ENCODE measurements at places on chromosomes 11 and 22.

- no peak for DNase-seq
Measured at GRCh38 chr11:2564588-2565425, 120.0 kb downstream of the KCNQ1 start.

DNA sequence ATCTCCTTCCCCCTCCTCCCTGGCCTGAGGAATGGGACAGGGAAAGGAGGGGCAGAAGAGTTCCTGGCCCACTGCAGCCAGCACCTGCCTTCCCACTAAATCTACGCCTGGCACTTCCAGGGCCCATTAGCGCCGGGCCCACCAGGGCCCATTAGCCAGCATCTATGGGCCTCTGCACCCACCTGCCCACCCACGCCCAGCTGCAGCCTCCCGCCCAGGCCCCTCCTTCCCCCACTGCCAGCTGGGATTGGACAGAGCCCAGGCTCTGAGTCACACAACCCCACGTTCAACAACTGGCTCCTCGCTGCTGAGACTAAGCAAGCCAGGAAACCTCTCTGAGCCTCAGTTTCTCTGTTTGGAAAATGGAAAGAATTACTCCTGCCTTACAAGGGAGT lies 48.7 kb downstream of the CYTH4 start:
- no peak for DNase-seq

DNA sequence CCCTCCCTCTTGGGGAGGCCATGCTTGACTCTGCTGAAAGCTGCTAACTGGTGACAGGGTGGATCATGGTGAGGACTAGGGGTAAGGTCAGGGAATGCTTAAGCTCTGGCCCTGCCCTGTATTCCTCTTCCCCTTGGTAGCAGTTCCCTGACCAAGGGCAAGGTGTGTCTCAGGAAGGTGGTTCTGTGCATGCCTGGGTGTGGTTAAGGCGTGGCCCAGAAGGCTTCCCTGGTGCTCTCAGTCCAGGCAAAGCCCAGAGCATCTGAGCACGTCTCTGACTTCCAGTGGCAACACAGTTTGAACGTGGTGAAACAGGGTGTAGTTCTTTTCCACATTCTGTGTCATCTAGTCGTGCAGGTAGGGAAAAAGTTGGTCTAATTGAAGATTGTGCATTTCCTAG lies 53.1 kb upstream of the HORMAD2 start:
- DNase-seq: no peak

DNA sequence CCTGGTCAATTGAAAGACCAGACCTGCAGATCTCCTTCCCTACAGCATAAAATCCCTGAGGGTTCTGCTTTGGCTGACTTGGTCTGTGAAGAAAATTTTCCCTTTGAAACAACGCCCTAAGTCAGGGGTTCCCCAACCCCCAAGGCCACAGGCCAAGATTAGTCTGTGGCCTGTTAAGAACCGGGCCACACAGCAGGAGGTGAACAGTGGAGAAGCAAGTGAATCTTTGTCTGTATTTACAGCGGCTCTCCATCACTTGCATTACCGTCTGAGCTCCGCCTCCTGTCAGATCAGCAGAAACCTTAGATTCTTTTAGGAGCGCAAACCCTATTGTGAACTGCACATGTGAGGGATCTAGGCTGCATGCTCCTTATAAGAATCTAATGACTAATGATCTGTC lies 38.2 kb downstream of the CCDC83 start:
- DNase-seq: no peak

DNA sequence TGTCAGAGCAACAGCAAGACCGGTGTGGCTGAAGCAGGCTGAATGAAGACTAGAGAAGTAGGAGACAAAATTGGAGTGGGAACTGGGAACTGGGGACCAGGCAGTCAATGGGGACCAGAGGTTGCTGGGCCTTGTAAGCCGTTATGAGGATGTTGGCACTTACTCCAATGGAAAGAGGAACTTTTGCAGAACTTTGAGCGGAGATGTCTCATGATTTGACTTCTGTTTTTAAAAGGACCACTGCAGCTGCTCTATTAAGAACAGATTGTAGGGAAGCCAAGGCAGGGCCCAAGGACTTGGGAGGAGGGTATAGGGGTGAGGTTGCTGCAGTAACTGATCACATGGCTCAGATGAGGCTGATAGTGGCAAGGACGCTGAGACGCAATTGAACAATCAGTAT lies 34.2 kb downstream of the IL18 start:
- no peak for DNase-seq

DNA sequence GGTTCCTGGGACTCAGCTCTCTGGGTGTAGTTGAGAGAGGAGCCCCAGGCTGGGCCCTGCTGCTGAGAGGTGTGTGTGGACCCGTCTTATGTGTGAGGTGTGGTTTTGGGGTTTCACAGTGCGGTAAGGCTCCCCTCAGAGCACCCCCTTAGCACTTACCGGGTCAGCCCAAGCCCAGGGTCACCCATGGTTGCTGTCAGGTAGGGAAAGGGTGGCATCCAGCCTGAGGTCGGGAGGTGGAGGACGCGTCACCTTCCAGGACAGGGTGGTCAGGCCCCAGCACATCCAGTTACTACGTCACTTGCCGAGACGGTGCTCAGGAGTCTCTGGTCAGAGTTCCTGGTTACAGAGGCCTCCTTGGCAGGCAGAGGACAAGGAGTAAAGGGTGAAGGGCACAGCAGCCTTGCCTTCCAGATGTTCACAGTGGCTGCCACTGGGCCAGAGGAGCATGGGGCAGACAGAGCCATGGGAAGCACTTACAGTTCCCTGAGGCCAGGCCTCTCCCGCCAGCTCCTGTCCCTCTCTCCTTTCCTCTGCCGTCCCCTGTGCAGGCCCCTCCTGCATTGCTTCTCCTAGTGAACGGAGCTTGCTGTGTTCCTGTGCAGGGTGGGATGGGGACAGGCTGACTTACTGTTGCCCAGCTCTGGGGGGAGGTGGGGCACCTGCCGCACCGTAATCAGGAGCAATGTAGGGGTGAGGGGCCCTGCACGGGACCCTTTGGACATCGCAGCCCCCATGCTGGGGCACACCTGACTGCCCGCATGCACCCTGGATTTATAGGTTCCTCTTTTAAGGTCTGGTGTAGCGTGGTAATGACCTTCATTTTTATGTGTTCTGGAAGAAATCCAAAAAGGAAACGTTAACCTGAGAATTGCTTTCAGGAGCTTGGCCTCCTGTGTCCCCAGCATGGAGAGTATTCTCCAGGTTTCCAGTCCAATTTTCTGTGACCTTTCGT lies 285.9 kb downstream of the TBC1D22A start:
- DNase-seq: no peak

GRCh38 chr11:5226732-5227310 lies at the start of gene HBB:
Gene HBB, minus strand, starts transcription at chr11:5227071. Its CDS starts 50 bp downstream, at chr11:5227021.
- no peak for DNase-seq
